ENCODE measurements at places on chromosomes 2 and 18.
A peak's percentile ranks its signal among the peaks of the same experiment; 100 is the strongest.

DNA sequence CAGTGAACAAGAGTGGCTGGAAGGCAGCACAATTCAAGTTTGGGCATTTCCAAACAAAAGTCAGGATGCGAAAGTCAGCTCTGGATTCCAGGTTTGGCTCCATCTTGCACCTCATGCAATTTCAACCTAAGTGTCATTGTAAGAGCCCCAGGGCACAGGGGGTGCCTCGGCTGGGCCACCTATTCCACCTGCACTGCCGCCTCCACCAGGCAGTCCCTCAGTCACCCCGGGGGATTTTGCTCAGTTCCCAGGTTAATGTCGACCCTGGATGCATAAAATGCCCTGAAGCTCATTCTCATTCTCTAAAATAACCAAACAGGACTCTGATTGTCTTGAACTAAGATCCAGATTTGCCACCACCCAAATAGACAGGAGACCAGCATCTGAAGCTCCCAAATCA, 77.6 kb downstream of the EDAR start:
- DNase-seq = no peak

DNA sequence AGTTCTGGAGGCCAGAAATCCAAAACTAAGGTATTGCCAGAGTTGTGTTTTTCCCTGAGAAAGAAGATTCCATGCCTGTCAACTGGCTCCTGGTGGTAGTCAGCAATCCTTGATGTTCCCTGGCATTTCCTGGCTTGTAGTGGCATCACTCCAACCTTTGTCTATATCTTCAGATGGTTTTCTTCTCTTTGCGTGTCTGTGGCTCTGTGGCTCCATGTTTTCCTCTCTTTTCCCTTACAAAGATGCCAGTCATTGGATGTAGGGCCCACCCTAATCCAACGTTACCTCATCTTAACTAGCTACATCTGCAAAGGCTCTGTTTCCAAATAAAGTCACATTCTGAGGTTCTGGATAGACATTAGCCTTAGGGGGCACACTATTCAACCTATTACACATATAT, 41.8 kb downstream of the SLC14A1 start:
- no peak for DNase-seq

- DNase-seq = no peak
Measured at GRCh38 chr2:26615336-26615859, 25.8 kb downstream of the CIB4 start.

GRCh38 chr2:232075080-232075479, 113.6 kb downstream of the DIS3L2 start:
- no peak for DNase-seq

DNA sequence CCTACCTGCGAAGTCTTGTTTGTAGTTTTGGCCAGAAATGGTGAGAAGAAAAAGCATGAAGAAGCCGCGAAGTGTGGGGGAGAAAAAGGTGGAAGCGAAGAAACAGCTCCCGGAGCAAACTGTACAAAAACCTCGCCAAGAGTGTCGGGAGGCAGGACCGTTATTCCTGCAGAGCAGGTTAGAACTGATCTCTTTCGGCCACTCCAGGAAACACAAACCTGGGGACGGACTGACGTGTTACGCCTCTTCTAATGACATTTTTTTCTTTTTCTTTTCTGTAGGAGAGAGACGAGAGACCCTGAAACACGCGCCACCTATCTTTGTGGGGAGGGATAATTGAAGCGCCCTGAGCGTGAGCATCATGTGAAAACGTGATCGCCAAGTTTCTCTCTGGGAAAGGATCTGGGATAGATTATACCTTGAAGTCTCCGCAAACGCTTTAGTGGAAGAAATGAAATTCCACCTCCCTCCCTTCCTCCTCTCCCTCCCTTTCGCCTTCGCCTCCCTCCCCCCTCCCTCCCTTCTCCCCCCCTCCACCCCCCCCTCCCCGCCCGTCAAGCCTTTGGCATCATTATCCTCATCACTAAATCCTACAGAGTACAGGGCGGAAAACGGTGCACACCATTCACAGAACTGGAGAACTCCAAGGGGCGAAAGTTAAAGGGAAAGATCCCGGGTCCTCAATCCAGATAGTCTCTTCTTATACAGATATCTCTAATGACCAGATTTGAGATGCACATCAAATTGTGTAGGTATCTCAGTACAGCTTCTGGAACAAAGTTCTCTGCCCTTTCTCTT, at the start of gene ZEB2:
ZEB2 (minus strand) TSS at position 186 of the 798 bp plus-strand sequence. CDS start 2,769 bp downstream, outside the sequence.
- no peak for DNase-seq

DNA sequence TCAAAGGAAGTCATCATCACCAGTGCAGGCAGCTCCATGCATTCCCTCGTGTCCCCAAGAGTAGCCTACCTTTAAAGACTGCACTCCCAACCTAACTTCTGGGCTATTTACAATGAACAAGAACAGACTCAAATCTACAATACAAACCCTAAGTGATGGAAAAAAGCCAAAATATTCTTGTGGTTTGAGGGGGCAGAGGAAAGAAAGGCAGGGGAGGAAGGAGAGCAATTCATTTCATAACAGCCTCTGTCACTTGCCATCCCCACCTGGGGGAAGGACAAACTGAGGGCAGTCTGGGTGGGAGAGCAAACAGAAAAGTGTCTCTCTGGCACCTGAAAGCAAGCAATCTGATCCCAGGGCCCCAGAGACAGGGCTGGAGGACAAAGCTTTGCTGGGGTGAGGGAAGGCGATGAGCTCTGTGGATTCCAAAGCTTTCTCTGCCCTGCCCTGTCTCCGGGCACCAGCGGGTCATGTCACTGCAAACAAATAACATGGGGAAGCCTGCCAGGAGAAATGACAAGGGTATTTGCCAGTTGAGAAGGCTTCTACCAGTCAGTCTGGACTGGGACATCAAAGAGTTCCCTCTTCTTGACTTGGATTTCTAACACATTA, 528.0 kb upstream of the TNP1 start:
- no peak for DNase-seq

GRCh38 chr2:71864085-71864484, 283.6 kb downstream of the CYP26B1 start:
- peak; percentile 25 for DNase-seq

GRCh38 chr2:163601377-163601776, 134.4 kb downstream of the FIGN start:
- DNase-seq = no peak

DNA sequence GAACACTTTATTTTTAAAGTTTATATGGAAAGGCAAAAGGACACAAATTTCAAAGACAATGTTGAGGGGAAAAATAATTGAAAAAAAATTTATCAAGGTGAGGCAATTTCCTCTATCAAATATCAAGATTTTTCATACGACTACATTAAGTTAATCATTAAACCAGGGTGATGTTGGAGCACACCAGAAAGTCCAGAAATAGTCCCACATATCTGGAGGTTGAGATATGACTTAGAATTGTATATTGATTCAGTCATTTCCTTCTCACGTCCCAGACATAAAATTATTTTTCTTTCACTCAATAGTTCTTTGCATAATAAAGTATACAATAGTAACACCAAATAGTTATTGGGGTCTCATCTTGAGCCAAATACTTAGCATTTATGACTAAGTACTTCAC, 605.1 kb downstream of the NUP35 start:
- no peak for DNase-seq

- no peak for DNase-seq
Measured at GRCh38 chr18:49459404-49460171, 857 bp downstream of the DYM start.

DNA sequence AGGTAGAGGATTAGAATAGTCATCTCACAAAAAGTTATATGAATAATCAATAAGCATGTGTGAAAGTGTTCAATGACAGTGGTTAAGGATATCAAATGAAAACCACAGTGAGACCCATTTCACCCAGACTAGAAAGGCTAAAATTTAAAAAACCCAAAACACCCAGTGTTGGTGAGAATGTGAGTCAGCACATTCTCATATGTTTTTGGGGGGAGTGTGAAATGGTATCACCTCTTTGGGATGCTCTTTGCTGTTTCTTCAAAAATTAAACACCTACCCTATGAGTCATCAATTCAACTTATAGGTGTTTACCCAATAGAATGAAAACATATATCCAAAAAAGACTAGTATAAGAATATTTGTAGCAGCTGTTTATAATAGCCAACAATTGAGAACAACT, 69.8 kb downstream of the MAP3K20 start:
- no peak for DNase-seq

DNA sequence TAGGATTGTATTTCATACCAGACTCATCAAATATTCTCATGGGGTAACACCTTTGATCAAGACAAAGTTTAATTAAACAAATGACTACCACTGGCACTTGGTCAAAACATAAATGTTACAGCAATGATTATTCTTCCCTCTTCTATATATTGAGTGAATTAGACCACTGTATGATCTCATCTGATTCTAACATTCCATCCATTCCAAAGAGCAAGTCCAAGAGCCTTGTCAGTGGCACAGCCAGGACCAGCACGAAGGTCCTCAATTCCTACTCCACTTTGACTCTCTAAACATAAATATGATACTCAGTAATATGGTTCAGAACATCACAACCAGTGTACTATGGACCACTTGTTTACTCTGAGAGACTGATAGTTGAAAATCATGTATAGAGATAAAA, 86.4 kb downstream of the AP1S3 start:
- DNase-seq = no peak

DNA sequence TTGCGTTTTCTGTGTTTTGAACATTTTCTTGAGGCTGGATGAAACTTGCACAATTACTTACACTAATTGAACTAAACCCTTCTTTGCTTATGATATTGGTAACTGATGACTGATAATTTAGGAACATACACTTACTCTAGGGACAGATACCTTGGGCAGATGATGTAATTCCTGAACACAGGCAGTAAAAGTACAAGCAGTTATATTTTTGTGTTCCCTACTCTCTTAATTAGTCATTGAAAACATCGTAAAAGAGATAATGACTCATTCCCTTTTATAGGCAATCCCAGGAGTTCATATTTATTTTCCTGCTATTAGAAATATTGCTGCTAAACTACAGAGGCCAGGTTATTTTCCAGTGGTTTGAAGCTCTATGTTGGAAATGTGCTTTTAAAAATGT, 46.4 kb downstream of the CCDC85A start:
- DNase-seq = no peak

Measured in cerebellar nuclear complex (tissue), 1 donor.